Activated T-helper 1 cell treated with anti-CD3 and anti-CD28 coated beads, Interleukin-2, amount 50 U/mL, for 16 hours (primary cell): ENCODE measurements at places on chromosomes 6 and 20.

GRCh38 chr6:105561486-105561885, 158.6 kb upstream of the PREP start:
- DNase-seq, result no peak

- no peak for DNase-seq
Measured at GRCh38 chr6:133741375-133741861, 147.5 kb upstream of the TCF21 start.

DNA sequence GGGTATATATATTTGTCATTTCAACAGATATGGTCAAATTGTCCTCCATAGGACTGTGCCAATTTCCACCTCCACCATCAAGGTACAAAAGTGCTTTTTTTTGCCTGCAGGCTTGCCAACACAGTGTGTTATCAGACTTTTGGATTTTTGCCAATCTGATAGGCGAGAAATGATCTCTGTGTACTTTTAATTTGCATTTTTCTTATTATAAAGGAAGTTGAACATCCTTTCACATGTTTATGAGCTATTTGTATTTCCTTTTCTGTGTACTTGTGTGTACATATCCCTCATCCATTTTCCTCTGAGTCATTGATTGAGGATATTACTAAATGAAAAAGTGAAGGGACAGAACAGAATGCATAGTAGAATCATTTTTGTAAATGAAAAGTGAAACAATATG, 39.0 kb upstream of the PTPN1 start:
- no peak for DNase-seq

GRCh38 chr6:160133441-160134336, 12.1 kb downstream of the SLC22A1 start:
- DNase-seq, result no peak

DNA sequence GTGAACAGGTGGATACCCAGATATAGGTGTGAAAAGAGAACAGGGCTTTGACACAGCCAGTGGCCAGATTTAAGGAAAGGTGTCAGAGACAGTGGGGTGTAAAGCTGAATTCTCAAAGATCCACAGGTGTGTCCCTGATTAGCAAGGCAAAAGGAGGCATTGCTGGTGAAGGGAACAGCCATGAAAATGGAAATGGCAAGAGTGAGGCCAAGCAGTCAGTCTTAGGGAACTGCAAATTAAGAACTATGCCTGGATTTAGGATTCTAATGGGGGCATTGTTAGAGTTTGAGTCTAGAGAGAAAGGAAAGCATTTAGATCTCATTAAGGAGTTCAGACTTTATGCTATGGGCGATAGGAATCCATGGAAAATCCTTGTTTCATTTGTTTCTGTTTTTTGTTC, 789.2 kb downstream of the MAFB start:
- DNase-seq, result no peak

GRCh38 chr20:2301164-2301622, 5.4 kb downstream of the TGM3 start:
- no peak for DNase-seq

DNA sequence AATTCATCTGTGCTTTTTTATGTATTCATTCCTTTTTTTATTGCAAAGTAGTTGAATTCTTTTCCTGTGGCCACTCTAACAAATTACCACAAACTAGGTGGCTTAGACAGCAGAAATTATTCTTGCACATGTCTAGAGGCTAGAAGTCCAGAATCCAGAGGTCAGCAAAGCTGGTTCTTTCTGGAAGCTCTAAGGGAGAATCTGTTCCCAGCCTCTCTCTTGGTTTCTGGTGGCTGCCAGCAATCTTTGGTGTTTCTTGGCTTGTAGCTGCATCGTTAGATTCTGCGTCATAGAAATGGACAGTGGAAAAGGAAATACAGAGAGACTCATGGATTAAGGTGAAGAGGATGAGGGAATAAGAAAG, 39.3 kb downstream of the GSTA2 start:
- no peak for DNase-seq
